Stimulated activated CD8-positive, alpha-beta memory T cell treated with anti-CD3 and anti-CD28 coated beads, Interleukin-15, amount 100 ng/mL, for 1 hour (primary cell): ENCODE measurements at places on chromosomes 12 and 14.

- DNase-seq: no peak
Measured at GRCh38 chr12:121295116-121295745, 1.3 kb downstream of the CAMKK2 start.

DNA sequence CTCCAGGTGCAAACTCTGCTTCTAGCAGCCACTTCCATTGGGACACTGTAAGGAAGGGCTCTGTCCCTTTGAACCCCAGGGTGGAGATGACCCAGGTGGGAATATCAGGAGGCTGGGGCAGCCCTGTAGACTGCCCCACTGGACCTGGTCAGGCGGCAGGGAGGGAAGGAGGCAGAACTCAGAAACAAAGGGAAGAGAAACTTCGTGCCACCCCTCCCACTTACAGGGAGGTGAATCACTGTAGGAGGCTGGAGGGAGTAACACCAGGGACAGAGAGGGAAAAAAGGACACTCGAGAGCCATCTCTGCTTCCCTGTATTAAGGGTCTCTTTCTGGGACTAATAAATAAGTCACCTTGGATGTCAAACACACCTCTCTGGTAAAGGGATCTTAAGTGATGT, 37.4 kb downstream of the ISCA2 start:
- DNase-seq: no peak

DNA sequence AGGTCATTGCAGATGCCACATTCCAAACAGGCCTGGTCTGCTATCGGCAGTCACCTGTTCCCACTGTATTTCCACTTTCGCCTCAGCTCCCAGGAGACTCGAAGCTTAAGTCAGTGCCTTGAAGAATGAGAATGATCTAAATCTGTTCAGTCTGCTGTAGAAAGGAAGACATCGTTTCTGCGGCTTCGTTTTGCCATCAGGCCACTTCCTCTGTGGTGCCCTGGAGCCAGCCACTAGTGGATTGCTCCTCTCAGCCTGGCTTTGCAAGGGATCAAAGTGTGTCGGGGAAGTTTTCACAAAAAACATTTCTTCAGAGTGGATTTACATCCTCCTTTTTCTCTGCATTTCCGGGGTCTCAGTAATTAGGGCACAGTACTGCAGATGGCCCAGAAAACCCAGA, 66.7 kb downstream of the AACS start:
- DNase-seq: no peak

DNA sequence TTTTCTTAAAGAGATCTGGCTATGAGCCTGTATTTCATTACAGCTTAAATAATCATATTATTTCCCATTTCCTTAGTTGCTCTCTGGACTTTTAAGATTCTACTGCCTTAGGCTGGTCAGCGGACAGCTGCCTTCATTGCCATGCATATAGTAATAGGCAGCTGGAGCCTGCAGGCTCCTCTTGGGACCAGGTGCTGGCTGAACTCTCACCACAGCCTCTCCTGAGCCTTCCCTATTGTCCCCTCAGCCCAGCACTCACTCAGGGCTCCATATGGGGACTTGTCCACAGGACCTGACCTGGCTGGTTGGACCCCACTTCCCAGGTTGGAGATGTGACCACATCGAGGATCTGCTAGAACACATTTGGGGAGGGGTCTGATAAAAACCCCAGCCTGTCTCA, 405.4 kb downstream of the DPF3 start:
- no peak for DNase-seq

GRCh38 chr12:44206045-44206444, 370.2 kb downstream of the TMEM117 start:
- DNase-seq: no peak

DNA sequence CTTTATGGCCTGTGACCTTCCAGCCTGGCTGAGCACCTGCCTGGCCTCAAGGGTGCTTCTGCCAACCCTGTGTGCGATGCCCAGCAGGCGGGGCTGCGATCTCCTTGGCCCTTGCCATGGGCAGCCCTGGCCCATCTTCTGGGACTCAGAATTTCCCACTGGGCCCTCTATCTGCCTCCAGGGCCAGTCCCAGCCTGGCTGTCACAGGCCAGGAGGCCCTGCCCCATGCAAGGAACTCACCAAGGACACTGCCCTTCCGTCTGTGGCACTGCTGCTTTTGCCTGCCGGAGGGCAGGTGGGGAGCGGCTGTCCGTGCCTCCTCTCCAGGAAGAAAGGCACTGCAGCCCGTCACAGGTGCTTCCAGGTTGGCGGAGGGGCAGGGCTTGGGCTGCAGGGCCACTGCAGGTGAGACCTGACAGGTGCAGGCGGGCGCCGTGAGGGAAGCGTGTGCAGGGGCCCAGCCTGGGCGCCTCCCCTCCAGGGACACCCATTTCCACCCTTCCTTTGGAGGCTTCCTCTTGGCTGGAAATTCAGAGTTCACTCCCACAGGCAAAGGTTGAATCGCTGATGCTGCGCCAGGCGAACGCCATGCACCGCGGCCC, 177.8 kb downstream of the KIF26A start:
- no peak for DNase-seq

- no peak for DNase-seq
Measured at GRCh38 chr14:59959668-59960067, 39.7 kb downstream of the LRRC9 start.

- DNase-seq: no peak
Measured at GRCh38 chr12:52226446-52226845, 6.6 kb upstream of the KRT7 start.

DNA sequence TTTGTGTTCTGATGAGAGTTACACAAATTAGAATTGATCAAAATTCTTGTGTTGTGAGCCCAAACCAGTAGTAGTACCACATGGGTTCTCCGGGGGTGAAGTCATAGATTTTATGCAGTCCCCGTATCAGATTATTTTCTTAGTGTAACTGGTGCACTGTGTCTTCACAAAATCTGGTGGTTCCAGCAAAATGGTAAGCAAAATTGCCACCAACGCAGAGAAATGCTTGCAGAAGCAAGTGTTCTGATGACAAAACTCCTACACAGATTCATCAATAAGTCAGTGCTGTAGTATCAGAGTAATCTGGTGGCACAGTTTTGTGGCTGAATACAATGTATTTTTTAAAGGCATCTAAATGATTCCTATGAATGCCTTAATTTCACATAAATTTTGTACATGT, 1.3 kb upstream of the CACNA2D4 start:
- DNase-seq: no peak

GRCh38 chr14:94598816-94599655, 13.2 kb upstream of the SERPINA3 start:
- DNase-seq: no peak

DNA sequence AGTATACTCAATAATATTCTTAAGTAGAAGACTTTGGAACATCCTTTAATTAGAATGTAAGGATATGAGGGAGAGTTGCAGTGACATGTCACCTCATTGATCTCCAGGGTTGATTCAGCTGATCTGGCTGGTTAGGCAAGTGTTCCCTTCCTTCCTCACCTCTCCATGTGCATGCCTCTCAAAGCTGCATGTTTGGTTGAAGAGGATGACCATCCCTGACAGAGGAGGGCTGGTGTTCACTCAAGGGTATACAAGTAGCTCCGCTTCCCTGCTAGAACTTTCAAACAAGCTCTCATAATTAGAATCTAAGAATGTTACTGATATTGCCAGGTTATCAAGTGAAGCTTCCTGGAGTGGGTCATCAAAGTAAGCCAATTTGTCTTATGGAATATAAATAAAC, 341.1 kb upstream of the FLRT2 start:
- no peak for DNase-seq

GRCh38 chr12:75959506-75959905, 72.1 kb downstream of the PHLDA1 start:
- no peak for DNase-seq

GRCh38 chr12:32197421-32197820, 90.8 kb downstream of the BICD1 start:
- no peak for DNase-seq

GRCh38 chr14:68448252-68448902, 344.5 kb downstream of the ZFP36L1 start:
- no peak for DNase-seq

DNA sequence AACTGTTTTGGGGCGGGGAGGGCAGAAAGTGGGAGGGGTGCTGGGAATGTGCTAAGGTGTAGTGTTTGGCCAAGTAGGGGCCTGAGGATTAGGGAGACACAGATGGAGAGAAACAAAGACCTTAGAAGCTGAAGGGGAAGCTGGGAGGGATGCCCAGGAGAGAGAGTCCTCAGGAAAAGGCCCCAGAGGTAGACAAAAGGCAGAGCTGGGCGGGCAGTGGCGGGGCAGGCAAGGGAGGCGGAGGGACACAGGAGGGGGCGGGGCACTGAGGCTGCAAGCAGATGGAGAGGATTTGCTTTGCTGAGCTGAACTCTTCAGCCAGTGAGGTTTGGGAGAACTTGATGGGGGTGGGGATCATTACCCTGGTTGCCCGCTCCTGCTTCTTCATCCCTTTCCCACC, 2.8 kb downstream of the PTMS start:
- no peak for DNase-seq

GRCh38 chr14:104433401-104434213, 146.0 kb upstream of the C14orf180 start:
- no peak for DNase-seq

GRCh38 chr12:11635341-11635740, 14.1 kb upstream of the ETV6 start:
- no peak for DNase-seq

GRCh38 chr12:40515041-40515816, 177.0 kb upstream of the CNTN1 start:
- no peak for DNase-seq
